AG09319 (cell line): ENCODE measurements at places on chromosomes 2 and 18.

DNA sequence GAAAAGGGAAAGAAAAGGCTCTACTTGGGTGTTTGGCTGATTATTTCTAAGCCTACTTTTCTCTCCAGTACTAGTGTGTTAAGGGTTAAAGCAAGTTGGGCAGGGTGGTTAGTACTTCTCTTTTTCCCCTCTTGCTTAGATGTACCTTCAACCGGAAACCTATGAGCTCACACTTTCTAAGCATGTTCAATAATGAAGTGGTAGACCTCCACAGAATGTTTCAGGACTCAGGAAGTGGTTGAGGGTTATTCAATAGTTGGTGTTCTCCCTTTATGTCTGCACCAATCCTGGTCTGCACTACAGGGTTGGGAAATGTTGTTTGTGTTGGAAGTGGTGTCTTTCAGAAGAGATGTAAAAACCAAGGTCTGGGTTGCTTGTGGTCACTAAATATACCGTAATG, 137.1 kb downstream of the ZEB2 start:
- no peak for DNase-seq

- no peak for DNase-seq
These were observed 48.3 kb downstream of the ASB1 start for GRCh38 chr2:238475034-238475433.

GRCh38 chr2:207558079-207558491, 28.3 kb downstream of the CREB1 start:
- DNase-seq: peak; percentile 61

GRCh38 chr2:46487667-46488335, 8.4 kb downstream of the TMEM247 start:
- peak; percentile 43 for DNase-seq

GRCh38 chr2:217634871-217635270, 367.9 kb downstream of the TNS1 start:
- no peak for DNase-seq

- DNase-seq: no peak
These were observed 138.9 kb downstream of the PXDN start for GRCh38 chr2:1605102-1606045.

GRCh38 chr18:8983195-8983594, 119.3 kb upstream of the NDUFV2 start:
- no peak for DNase-seq

GRCh38 chr2:113980946-113981345, 91.1 kb downstream of the ACTR3 start:
- no peak for DNase-seq

DNA sequence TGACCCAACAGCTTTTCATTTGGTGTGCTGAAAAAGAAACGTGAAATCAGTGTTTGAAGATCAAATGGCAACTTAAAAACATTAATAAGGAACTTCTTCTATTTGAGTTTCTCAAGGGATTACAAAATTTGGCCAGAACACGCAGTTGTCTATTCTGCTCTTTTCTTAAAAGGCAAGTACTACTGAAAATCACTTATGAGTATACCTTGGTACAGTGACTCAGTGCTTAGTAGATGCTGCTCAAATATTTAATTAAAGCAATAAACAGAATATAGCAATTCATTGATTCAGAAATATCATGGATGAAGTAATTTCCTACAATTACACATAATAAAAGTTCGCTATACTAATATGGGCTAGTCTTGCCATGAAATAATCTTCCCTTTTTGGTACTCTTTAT, 38.2 kb upstream of the MCM6 start:
- no peak for DNase-seq

- DNase-seq: no peak
These were observed 1.5 kb downstream of the KIF1A start for GRCh38 chr2:240818293-240819125.

- DNase-seq: no peak
These were observed 223.1 kb downstream of the ATAD2B start for GRCh38 chr2:23703583-23704385.

GRCh38 chr2:231110551-231110950, 14.3 kb downstream of the HTR2B start:
- DNase-seq: no peak

- no peak for DNase-seq
These were observed 14.9 kb downstream of the CCL20 start for GRCh38 chr2:227828477-227828912.

- no peak for DNase-seq
These were observed 664.4 kb downstream of the NYAP2 start for GRCh38 chr2:226063704-226064440.

DNA sequence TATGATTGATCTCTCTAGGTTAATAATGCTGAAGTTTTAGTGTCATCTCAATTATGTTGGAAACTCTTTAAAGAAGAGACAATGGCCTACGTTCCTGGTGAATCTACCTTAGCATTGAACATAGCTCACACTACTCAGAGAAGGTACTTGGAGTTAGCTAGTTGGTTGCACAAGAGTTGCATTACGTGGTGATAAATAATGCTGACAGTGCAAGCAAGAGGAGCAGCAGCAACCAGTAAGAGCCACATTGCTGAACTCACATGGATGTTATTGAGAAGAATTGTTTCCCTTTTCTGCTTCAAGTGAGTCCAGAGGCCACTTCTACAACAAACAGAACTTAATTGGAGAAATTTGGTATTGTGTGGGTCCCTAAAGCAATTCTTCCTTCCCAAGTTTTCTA, 737.1 kb downstream of the TDRD15 start:
- no peak for DNase-seq

- DNase-seq: no peak
These were observed 426.7 kb downstream of the SETBP1 start for GRCh38 chr18:45107425-45107824.

DNA sequence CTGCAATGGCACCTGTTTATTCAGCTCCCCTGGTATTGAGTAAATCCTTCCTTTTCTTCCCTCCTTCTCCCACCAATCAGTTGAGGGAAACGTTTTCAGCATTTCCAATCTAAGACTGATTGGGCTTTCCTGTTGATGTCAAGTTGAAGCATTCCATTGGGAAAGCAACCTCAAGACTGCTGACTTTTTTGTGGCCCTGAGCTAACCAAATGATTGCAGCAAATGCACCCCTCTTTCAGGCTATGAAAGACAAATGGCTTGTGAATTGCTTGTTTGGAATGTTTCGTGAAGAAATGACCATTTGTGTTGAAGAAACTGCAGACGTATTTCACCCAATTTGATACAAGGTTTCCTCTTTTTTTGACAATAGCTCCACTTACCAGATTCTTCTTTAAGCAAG, 303.5 kb downstream of the EPHA4 start:
- no peak for DNase-seq

DNA sequence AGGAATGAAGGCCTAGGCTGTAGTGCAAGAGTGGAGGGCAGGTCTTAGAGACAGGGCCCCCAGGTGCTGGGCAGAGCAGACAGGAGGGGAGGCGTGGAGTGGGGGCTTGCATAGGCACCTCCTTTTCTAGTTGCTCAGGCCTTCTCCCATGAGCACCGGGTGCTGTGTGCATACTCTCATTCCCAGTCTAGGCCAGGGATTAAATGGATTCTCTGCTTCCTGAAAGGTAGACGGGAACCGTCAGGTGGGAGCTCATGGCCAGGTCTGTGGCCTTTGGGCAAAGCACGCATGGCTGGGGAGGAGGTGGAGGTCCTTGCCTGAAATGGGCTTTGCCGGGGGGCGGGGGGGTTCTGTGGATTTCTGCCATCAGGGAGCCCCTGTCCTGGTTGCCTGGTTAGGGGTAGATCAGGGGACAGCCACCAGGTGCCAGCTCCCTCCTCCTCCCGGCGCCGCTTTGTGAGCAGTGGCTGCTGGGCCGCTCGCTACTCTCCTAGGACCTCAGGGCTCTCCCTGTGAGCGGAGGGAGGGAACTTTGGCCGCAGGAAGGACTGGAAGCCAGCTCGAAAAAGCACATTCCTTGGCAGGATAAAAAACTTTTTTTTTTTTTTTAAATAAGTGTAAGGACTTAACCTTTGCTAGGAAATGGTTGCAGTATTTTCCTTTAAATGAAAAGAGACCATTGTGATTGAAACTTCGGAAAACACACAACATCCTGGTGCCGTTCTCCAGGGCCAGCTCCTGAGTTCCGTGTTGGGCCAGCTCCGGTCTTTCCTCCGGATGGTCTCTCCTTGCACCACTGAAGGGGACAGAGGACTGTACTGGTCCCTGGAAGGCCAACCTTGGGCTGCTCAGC, 82.8 kb upstream of the HAAO start:
- DNase-seq: no peak

- DNase-seq: no peak
These were observed 377.2 kb downstream of the SOX11 start for GRCh38 chr2:6069381-6069780.

- no peak for DNase-seq
These were observed 217.8 kb upstream of the NXPH2 start for GRCh38 chr2:138997856-138998517.

DNA sequence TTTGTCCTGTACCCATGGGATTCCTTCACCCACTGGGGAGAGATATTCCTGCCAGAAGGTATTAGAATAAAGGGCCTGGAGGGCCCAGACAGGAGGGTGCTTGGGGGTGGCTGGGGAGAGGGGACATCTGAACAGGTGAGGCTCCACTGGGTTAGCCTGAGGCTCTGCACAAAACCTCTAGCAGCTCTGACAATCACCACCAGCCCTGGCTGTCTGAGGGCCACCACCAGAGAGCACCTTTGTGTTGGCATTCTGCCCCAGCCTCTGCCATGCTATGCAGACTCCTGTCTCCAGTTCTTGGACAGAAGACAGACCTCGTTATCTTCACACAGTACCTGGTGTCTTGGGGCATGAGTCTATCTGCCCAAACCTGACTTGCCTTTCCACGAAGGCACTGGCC, 25.3 kb downstream of the SLC16A14 start:
- no peak for DNase-seq

DNA sequence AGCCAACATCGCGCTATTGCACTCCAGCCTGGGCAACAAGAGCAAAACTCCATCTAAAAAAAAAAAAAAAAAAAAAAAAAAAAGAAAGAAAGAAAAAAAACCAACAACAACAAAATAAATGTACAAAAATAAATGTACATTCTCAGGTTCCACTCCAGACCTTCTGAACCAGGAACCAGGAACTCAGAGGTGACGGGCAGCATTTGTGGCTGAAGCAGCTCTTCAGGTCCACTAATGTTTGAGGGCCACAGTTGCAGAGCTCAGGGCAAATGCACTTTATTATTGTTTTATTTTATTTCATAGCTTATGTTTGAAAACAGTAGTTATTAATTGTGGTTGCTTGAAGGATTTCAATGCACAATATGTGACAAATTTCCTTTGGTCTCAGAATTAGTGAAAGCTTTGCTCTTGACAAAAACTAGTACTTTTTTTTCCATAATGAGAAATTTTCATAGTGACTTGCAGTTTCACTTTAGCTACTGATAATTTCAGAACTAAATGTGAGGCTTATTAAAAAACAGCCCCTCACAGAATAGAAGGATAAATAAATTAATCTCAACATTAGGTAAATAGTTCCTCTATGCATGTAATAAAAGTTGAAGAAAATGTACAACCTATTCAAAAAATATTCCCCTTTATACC, 378.4 kb upstream of the SPHKAP start:
- DNase-seq: no peak

- DNase-seq: no peak
These were observed 159.4 kb downstream of the LTBP1 start for GRCh38 chr2:33106115-33106514.

DNA sequence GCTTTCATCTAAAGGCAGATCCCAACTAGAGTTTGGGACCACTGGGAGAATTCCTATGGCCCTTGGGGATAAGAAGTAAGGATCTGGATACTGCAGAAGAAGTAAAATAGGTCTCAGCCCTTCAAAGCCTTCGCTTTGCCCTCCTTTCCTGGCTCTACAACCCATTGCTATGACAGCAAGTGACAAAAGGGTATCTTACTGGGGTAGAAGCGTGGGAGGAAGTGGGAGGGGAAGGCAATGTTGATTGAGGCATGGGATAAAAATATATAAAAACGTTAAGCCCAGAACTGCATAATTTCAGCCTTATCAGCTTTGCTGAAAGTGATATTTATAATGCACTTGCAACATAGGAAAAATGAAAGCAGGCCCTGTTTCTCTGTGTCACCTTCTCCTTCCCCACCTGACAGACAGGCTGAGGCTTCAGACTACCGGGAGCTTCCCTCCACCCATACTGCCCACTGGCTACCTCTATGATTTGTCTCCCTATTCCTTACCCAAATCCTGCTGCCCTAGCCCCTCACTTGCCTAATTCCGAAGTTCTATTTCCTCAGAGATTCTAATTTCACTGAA, 14.9 kb upstream of the SOS1 start:
- no peak for DNase-seq

DNA sequence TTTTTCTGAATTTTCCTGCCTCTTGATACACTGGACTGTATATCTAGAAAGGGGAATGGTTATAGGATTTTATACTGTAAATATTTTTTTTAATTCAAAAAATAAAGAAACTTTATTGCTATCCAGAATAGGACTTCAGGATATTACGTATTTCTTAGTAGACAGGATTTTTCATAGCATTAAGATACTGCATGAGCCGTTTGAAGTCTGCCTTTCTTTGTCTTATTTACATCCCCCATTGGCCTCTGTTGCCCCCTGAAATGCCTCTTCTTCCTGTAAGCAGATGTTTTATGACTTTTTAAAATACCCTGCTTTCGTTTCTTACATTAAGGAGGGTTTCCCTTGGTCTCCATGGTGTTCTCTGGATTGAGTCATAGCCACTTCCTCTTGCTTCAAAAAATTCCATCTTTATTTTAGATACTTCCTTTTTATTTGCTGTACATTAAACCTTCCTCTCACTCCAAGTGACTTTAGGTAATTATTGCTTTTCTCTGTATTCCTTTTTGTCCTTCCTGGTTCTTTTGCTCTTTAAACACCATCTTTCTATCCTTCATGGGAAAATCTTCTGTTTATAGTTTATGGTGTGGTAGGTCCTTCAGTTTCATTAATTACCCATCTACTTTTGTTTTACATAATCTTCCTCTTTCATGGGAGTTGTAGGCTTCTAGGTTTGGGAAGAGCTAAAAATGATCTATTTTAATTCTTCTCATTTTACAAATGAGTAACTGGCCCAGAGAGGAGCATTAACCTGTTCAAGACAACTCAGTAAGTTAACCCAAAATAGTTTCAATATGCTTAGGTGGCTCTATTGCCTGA, 72.6 kb downstream of the ZNF532 start:
- DNase-seq: no peak

DNA sequence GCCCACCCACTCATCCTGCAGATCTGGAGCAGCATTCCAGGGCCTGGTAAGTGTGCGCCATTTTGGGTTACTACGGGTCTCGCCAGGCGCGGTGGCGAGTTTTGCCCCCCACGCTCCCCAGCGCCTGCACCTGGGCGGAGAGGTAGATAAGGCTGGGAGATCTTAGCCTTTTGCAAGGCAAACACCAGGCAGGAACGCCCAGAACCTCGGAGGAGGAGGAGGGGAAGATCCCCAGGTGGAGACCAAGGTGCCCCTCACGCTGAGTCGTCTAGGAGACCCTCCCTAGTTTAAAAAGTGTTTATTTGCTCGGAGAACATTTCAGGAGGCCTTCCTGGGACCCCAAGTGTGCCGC, 365 bp upstream of the RAMP1 start:
- no peak for DNase-seq
